ENCODE measurements at places on chromosomes 11 and 22. TPM values are rescaled to one million over a fixed set of nuclear protein-coding genes. Genes with fewer than 3 reads are reported as not detected.

DNA sequence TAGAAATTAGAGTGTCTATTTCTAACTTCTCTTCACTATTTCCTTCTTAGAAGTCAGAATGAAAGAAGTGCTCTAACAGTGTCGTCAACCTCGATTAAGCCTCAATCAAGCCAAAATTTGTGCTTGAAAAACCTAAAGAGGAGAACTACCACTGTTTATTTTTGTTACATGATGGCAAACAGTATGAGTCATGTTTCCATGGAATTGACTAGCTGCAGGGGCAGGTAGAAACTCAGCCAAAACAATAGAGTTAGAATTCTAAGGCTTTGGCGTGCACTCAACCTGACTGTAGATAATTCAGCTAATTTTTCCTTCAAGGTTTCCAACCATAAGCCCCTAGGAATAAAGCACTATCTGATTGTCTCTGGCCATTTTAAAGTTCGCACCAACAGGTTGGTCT is 415.9 kb downstream of the ETS1 start:
- H3K4me1 ChIP-seq = no peaks in the 10 kb centered on the region
- no peak overlapping the region for H3K4me3 ChIP-seq
- no peak for DNase-seq
- no peaks in the 10 kb centered on the region for H3K36me3 ChIP-seq
- H3K27ac ChIP-seq = no peak overlapping the region
- H3K27me3 ChIP-seq = no peaks in the 10 kb centered on the region

DNA sequence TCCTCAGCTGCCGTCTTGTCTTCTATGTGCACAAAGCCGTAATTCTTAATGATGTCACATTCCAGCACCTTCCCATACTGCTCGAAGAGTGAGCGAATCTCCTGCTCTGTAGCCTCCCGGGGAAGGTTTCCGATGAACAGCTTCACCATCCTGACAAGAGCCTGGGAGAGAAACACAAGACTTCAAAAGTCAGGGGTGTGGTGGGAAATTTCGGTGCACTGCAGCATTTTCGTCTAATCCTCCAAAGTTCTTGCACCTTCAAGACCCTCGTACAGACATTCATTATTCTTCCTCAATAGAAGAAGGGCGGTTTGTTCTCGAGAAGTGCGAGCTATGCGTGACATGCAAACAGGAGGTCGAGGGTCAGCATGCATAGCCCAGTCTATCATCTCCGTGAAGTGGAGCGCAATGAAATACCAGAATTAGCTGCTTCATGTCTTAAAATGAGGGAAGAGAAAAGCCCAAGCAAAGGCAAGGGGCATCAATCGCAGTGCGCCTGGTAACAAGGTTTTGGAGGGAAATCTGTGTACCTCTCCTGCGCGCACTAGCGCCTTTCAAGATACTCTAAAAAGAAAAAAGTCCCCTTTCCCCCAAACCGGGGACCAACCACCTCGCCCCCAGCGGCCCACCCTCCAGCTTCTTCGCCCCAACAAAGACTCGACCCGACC is 622 bp downstream of the RBM4B start:
- H3K27ac ChIP-seq = peak overlapping the region; percentile 95
- no peak for DNase-seq
- peaks cover 22% of the 10 kb centered on the region for H3K4me1 ChIP-seq

DNA sequence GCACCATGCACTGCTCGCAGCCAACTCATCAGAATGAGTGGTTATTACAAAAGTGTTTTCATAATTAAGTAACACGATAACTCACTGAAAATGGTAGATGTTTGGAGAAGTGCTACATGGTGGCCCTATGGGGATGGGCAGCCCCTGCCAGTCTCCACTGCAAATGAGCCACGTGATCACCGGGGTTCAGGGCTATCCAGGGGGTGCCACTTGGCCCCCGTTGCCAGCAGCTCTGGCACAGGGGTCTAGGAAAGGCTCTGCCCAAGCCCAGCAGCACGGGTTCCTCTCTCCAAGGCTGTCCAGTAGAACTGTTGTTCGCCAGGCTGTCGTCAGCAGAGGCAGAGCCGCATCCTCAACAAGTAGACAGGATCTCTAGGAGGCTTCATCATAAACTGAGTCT is 382.1 kb upstream of the B3GAT1 start:
- no peaks in the 10 kb centered on the region for H3K27me3 ChIP-seq
- no peaks in the 10 kb centered on the region for H3K36me3 ChIP-seq
- no peaks in the 10 kb centered on the region for H3K4me1 ChIP-seq
- no peak overlapping the region for H3K27ac ChIP-seq

DNA sequence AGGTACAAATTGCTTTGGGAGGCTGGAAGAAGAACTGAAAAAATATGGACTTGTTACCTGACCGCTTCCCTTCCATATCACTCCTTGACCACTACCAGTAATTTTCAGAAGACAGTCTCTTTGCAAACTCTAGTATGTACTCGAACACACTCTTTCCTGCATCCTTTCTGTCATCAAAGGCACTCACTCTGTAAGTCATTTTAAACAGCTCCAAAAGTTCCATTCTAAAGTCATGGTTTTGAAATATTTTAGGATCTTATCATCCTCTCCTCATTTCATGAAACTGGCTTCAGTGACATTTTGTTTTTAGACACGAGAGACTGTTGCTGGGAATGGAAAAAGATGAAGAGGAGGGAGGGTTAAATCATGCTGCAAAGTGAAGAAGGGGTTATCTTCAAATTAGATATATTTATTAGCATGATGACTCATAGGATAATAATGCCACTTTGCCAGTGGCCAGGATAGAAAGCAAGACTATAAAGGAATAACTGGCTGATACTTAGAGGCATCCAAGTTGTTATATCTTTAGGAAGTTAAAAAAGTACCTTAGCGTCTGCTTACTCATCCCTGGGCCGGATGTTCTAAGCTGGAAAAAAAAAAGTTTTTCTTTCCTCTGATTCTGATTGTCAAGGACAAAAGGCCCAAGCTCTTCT is 549.3 kb downstream of the METTL15 start:
- no peak overlapping the region for H3K4me3 ChIP-seq
- H3K27ac ChIP-seq = no peak overlapping the region
- no peak for DNase-seq
- H3K4me1 ChIP-seq = no peaks in the 10 kb centered on the region

DNA sequence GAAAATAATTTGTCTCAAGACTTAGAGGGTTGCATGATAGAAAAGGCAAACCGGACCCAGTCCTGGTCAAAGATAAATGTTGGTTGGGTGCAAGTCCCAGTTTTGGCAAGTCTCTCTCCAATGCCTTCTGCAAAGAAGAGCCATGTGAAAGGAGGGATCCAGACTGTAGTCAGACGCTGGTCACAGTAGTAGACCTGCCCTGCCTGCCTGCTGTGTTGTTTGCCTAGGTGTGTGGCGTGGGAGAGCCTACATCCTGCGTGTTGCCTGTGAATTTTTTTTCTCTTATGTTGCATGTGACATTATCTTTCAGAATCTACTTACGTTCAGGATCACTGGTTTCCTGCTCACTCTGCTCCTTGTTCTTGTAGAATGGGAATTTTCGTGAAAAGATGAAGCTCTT is 197.6 kb upstream of the CCDC90B start:
- no peaks in the 10 kb centered on the region for H3K27me3 ChIP-seq
- H3K27ac ChIP-seq = no peak overlapping the region
- no peak overlapping the region for H3K4me3 ChIP-seq
- no peaks in the 10 kb centered on the region for H3K4me1 ChIP-seq
- no peaks in the 10 kb centered on the region for H3K36me3 ChIP-seq
- DNase-seq = no peak

DNA sequence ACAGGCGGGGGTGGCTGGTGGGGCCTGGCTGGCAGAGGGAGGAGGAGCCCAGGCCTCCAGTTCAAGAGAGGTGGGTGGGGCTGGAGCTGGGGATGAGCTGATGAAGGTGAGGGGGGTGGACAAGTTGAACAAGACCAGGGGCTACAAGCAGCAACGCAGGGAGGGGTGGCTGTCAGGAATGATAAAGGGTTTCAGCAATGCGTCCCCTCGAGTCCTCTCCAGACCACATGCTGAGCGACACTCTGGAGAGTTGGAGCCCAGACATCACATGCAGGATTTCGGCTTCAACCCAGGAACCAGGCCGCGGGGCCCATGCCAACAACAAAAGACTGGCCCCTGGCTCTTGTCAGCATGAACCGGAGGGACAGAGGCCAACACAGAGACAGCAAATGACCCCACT is 480.3 kb downstream of the BRD1 start:
- DNase-seq = no peak
- no peaks in the 10 kb centered on the region for H3K27me3 ChIP-seq
- no peak overlapping the region for H3K27ac ChIP-seq
- no peak overlapping the region for H3K4me3 ChIP-seq
- no peaks in the 10 kb centered on the region for H3K36me3 ChIP-seq

DNA sequence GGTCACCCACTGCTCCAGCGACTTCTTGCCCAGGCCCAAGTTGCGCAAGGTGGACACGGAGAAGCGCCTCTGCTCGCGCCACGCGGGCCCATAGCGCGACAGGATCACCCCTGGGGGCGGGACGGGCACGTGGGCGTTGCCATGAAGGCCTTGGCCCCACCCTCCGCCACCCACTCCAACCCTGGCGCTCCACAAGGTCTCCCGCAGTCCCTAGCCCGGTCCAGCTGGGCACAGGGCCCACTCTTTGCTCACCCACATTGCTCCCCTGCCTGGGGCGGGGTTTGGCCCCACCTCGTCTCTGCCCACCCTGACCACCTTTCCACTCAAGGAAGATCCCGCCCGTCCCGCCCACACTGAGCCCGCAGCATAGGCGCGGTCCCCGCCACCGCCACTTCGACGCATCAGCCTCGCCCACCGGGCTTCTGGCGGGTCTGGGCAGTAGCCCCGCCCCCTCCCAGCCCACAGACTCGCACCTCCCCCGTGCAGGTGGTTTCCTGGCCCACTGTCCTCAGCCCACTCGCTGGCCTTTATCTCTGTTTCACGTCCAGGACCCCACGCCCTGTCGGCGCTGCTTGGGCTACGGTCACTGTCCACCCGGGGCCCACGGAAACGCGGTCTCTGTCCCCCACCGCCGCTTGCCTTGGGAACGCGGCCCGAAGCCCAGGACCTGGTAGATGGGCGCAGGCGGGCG is 12.3 kb upstream of the CYP2D6 start:
- H3K4me1 ChIP-seq = no peaks in the 10 kb centered on the region
- H3K27ac ChIP-seq = no peak overlapping the region
- H3K36me3 ChIP-seq = no peaks in the 10 kb centered on the region
- no peak for DNase-seq
- H3K27me3 ChIP-seq = no peaks in the 10 kb centered on the region

- no peaks in the 10 kb centered on the region for H3K4me1 ChIP-seq
- H3K27me3 ChIP-seq = peaks cover 2% of the 10 kb centered on the region
- DNase-seq = no peak
- H3K27ac ChIP-seq = no peak overlapping the region
These were observed 180.5 kb downstream of the C11orf91 start for GRCh38 chr11:33520112-33520511.

GRCh38 chr11:81246941-81247340 is 1486.7 kb downstream of the FAM181B start:
- no peaks in the 10 kb centered on the region for H3K36me3 ChIP-seq
- H3K4me1 ChIP-seq = no peaks in the 10 kb centered on the region
- H3K4me3 ChIP-seq = no peak overlapping the region
- no peak overlapping the region for H3K27ac ChIP-seq
- H3K27me3 ChIP-seq = no peaks in the 10 kb centered on the region

GRCh38 chr11:30321321-30321720 is 1.6 kb upstream of the ARL14EP start:
- H3K4me1 ChIP-seq = peaks cover 8% of the 10 kb centered on the region
- no peak overlapping the region for H3K27ac ChIP-seq
- no peak for DNase-seq
- H3K4me3 ChIP-seq = no peak overlapping the region
- no peaks in the 10 kb centered on the region for H3K36me3 ChIP-seq

The OR10G4 gene
- total RNA-seq = not detected

The ROBO4 gene
- not detected for total RNA-seq

DNA sequence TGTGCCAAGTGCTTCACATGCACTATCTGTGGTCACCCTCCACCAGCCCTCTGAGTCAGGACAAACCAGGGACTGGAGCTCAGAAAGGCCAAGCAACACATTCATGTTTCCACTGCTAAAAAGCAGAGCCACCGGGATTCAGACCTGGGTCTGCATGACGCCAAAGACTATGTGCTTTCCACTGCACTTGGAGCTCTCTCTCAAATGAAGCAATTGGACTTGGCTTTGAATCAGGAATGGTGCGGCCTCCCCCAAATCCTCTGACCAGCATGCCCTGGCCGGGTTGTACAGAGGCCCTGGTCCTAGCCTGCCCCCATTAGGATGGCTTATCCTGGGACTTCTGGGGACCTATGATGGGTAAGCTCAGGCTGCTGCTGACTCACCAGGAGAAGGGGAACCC is 80.7 kb downstream of the PKNOX2 start:
- no peaks in the 10 kb centered on the region for H3K27me3 ChIP-seq
- no peaks in the 10 kb centered on the region for H3K4me1 ChIP-seq

DNA sequence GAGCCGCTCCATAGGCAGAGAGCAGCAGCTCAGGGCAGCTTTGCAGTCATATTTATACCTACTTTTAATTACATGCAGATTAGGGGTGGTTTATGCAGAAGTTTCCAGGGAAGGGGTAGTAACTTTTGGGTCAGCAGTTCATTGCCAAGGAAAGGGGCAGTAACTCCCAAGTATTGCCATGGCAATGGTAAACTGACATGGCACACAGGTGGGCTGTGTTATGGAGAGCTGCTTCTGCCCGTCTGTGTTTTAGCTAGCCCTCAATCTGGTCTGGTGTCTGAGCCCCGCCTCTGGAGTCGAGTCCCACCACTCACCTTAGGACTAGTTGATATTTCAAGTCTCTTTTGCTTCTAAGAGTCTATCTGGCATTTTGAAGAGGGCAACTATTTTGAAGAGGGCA is 12.2 kb upstream of the ZBTB16 start:
- no peaks in the 10 kb centered on the region for H3K36me3 ChIP-seq
- no peak for DNase-seq
- H3K4me1 ChIP-seq = peaks cover 10% of the 10 kb centered on the region

The PRRG4 gene
- 0.14 TPM for total RNA-seq

- H3K27me3 ChIP-seq = no peaks in the 10 kb centered on the region
- no peak overlapping the region for H3K4me3 ChIP-seq
- no peak for DNase-seq
These were observed 19.3 kb downstream of the ENDOD1 start for GRCh38 chr11:95108671-95109551.

The KCNQ1OT1 gene
- 0.78 TPM for total RNA-seq

DNA sequence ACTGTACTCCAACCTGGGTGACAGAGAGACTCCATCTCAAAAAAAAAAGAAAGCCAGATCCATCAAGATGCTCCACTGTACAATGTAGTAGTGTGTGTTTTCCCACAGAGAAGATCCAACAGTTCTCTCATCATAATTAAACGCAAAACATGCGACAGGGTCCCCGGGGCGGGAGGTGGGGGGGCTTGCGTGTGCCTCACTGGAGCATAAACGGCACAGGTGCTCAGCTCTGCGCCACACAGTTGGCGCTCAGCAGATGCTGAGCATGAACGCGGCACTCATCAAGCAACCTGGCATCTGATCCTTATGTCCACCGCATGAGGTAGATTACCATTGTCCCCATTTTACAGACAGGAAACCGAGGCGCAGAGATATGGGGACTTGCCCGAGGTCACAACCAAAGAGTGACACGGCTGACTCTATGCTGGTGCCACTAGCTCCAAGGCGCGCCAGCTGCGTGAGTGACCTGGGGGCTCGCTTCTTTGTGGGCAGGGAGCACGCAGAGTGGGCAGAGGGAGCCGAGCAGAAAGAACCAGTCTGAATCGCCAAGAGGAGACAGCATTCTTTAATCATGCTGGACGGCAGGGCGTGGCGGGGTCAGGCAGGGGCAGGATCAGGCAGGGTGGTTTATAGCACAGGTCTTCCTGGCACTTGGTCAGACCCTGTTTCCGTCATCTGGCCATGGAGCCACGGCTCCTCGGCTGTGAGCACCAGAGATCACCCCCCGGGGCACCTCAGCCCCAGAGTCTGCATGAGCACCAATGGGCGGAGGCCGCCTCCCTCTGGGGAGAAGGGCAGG is 8.2 kb downstream of the C1QTNF6 start:
- H3K27me3 ChIP-seq = no peaks in the 10 kb centered on the region
- no peak for DNase-seq
- no peak overlapping the region for H3K27ac ChIP-seq
- H3K4me1 ChIP-seq = peaks cover 61% of the 10 kb centered on the region
- H3K36me3 ChIP-seq = no peaks in the 10 kb centered on the region

All from natural killer cell (primary cell).